NCI-H1930 (cell line): ENCODE measurements at places on chromosomes 12 and 14.

- no peak for DNase-seq
These were observed 2.8 kb downstream of the MAP4K5 start for GRCh38 chr14:50529288-50530179.

DNA sequence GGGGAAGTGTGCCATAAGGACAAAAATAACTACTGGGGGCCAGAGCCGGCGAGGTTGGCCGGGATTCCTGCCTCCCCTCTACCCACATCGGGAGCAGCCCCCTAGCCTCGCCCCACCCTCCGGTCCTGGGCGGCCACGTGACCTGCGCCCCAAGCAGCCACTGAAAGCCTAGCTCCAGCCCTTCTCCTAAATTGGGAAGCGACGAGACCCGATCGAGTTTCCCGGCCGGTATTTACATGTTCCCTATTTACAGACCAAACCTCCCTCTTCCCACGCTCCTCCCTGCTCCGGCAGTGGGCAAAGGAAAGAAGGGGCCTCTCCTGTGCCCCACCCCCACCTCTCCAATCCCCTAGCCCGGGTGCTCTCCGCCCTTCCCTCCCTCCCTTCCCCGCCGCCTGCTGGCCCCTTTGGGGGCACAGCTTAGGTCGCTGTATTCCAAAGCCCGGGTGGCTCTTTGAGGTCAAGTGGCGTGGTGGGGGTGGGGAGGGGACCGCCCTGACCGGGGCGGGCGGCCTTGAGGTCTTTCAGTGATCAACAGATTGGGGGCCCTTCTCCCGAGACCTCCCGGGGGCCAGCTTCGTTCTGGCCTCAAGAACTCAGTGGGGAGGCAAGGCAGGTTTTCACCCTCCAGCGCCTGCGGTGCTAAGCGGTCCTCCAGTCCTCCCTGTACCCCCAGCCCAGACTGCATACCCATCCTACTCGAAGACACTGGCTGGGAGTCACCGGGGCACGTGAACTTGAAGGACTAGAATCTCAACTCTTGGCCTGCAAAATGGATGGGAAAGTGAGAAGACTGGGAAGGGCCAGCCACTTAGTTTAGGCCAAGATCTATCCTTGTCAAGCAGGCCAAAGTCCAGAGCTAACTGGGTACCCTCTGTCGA, 6.3 kb upstream of the CTDSP2 start:
- no peak for DNase-seq

DNA sequence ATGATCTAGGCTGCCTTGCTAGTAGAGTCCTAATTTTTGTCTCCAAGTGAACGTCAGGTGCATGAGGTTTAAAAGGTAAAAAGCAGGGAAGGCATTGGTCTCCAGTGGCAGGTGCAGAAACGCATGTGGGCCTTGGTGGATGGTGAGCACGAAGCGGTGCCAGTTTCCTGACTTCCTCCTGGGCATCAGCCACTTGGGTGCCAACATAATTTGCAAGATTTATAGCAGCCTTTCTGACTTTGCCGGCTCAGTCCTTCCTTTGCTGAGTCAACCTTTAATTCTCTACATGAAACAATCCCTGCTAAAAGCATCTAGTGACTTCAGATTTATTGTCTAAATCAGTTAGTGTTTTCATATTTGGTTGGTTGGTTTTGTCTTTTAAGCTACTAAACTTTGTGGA, 355.7 kb upstream of the TMEM132C start:
- no peak for DNase-seq

- DNase-seq = no peak
These were observed 12.2 kb upstream of the NR2C1 start for GRCh38 chr12:95085612-95086011.

- DNase-seq = no peak
These were observed 991.6 kb downstream of the GALC start for GRCh38 chr14:87001333-87001732.

GRCh38 chr14:23248601-23249000, 10.9 kb downstream of the RNF212B start:
- no peak for DNase-seq

- no peak for DNase-seq
These were observed 69.1 kb upstream of the C12orf71 start for GRCh38 chr12:27151479-27151878.

DNA sequence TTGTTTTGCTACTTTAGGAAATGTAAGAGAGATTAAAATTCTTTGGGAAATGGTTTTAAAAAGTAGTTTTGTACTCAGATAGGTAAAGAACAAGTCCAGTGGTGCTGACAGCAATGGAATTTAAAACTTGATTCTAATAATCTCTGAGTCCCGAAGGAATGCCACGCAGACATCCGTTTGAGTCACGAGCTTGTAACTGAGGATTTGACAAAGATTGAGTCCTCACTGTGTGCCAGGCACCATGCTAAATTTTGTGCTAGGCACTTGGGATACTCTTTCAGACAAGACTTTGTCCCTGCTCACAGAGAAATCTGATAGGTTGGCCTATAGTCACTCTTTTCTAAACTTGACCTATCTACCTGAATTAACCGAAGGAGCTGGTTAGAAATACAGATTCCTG, 12.7 kb downstream of the FLRT2 start:
- DNase-seq = no peak

GRCh38 chr12:69397978-69398377, 38.4 kb downstream of the YEATS4 start:
- DNase-seq = no peak

GRCh38 chr14:51202914-51203665, 37.0 kb upstream of the TMX1 start:
- DNase-seq = no peak

DNA sequence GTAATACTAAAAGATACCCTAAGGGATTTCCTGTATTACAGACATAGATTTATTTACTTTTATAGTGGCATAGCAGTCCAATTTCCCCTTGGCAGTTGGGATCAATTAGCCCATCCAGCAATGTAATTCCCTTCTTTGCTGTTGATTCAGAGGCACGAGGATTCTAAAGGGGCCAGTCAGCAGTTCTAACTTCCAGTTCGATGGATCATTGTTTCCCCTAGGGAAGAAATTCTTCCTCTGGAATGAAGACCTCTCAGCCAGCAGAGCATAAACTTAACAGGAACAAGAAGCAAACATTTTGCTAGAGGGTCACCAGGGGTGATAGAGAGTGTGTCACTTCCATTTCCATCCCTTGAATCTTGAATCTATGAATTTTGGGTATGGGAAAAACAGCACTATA, 395.7 kb upstream of the NOVA1 start:
- DNase-seq = no peak

DNA sequence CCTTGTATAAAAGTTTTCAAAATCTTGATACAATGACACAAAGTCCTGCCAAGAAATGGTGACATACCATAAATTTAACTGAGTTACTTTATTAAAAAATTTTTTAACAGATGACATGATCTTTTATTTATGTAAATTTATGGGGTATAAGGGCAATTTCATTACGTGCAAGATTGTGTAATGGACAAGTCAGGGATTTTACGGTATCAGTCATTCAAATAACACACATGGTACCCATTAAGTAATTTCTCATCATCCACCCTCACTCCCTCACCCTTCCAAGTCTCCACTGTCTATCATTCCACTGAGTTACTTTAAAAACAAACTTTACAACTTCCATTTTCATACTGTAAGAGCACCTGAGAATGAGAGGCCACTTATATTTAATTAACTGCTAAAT, 37.4 kb downstream of the SPTLC2 start:
- DNase-seq = no peak
